ENCODE measurements at places on chromosomes 16 and 17. TPM values are rescaled to one million over a fixed set of nuclear protein-coding genes. Genes with fewer than 3 reads are reported as not detected.

DNA sequence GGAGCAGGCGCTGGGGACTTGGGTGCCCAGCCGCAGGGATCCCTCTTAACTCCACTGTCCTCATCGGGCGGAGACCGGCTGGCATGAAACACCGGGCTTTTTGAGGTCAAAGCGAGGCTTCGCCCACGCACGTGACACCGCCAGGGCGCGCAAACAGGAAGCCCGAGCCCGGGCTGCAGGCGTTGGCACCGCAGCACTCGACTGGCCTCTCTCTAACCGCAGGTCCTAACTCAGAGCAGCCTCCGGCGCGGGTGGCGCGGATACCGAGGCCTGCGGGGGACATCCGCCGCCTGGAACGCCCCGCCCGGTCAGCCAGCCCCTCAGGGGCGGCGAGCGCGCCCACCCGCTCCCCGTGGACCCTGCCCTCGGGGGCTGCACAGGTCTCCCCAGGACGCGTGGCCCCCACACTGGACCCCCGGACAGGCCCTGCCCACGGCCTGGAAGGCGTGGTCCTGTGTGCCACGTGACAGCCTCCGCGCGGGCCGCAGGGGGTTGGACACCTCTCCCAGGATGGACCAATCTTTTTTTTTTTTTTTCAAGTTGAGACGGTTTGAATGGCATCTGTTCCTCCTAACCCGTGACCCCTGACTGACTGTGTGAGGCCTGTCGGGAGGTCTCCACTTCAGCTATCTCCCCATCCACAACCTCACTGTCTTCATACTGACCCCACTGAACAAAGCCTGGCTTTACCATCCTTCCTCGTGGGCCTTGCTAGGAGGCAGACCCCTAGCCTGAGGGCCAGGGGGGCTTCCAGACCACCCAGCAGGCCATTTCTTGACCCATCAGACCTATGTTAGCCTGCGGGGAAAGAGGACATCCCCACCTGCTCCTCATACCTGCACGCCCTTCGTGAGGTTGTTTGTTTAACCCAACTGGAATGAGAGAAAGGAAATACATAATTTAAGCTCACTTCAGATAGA, 8.4 kb upstream of the SLC47A2 start:
- DNase-seq: peak; percentile 30

The NPIPB9 gene
- total RNA-seq: 7.0 TPM

The HOXB4 gene
- total RNA-seq: 28.0 TPM

- no peak for DNase-seq
Measured at GRCh38 chr16:87432330-87432915, 40.3 kb downstream of the MAP1LC3B start.

GRCh38 chr17:4579678-4580077, 4.7 kb upstream of the SMTNL2 start:
- no peak for DNase-seq

DNA sequence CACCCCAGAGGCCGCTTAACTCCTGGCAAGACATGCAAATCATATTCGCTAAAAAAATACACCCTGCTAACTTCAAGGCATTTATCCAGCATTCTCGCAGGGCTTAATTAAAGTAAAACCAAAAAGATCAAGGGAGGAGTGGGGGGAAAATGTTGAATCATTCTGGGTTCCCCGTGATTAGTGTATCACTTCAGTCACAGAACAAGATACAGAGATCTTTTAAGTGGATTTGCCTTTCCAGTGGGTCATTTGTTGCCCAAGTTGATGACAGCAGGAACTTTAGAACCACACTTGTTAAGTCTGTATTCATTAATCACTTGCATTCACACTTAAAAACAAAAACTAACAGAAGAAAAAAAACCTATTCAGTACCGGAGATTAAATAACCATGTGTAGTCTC, 17.3 kb downstream of the CRYBA1 start:
- DNase-seq: no peak

DNA sequence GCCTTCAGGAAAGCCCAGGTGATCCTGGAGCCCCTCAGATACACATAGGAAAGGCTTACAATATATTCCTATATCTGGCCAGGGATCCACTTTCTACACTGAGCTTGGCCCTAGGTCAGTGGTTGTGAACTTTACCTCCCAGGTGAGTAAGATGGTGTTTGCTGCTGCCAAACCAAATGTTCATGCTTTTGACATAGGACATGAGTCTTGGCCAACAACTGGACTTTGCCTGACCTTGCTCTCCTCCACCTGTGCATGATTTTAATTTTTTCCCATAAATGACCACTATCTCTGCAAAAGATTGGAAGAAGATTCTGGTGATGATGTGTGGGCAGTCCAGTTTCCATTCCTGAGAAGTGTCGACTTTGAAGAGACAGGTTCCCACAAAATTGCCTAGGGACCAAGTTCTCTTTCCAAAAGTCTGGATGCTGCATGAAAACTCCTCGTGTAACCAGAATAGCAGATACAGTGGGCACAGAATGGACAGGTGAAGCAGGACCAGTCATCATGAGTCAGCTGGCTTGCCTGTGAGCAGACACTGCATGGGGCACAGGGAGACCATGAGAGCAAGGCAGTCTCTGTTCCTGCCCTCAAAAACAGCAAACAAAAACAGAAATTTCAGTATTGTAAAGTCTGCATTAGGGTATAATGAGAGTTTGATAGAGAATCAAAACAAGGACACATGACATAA, 226.4 kb upstream of the MON1B start:
- no peak for DNase-seq

The KRTAP1-5 gene
- not detected for total RNA-seq

The MRPL45 gene
- 171 TPM for total RNA-seq

GRCh38 chr17:62625184-62625869, 2.1 kb upstream of the MRC2 start:
- no peak for DNase-seq

GRCh38 chr16:65831903-65832666, 534.4 kb upstream of the CDH5 start:
- DNase-seq: no peak

GRCh38 chr16:12317856-12318537, 341.5 kb downstream of the SNX29 start:
- no peak for DNase-seq

DNA sequence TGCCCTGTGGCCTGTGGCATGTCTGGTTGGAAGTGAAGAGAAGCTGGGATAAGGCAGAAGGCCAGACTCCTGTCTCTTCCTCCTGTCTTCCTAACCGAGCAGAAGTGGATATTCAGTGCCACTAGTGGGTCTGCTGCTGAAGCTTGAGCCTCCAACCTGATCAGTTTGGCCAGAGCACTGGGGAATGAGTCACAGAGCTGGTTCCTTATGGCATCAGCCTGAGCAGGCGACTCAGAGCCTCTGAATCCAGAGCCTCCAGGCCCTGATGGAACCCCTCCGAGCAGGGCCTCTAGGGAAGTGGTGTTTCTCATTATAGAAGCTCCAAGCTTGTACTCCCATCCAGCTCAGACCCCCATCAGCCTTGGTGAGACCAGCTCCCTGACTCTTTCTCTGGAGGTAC, 2.0 kb downstream of the WSCD1 start:
- DNase-seq: no peak

Data from Calu3 (cell line).